Urinary bladder (tissue), 4 donors: ENCODE measurements at places on chromosomes 16 and 17. TPM values are rescaled to one million over a fixed set of nuclear protein-coding genes. Genes with fewer than 3 reads are reported as not detected.

Gene C16orf78
- not detected for total RNA-seq

Gene TEKT5
- 0.32 TPM for total RNA-seq

DNA sequence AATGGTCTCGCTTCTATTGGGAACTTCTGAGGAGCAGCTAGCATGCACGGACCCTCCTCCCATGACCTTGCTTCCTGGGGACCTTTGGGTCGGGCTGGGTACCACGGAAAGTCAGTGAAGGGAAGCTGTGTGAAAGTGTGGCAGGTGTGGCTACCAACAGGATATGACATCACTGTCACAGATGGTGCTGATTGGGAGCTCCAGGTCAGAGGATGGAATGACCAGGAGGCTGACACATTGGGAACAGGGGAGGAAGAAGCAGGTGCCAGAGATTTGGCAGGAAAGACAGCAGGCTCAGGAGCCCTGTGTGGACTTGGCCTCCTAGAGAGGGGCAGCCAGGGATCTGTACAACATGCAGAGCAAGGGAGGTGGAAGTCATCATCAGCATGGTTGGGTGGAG lies 34.0 kb downstream of the CPNE2 start:
- no peak for DNase-seq

DNA sequence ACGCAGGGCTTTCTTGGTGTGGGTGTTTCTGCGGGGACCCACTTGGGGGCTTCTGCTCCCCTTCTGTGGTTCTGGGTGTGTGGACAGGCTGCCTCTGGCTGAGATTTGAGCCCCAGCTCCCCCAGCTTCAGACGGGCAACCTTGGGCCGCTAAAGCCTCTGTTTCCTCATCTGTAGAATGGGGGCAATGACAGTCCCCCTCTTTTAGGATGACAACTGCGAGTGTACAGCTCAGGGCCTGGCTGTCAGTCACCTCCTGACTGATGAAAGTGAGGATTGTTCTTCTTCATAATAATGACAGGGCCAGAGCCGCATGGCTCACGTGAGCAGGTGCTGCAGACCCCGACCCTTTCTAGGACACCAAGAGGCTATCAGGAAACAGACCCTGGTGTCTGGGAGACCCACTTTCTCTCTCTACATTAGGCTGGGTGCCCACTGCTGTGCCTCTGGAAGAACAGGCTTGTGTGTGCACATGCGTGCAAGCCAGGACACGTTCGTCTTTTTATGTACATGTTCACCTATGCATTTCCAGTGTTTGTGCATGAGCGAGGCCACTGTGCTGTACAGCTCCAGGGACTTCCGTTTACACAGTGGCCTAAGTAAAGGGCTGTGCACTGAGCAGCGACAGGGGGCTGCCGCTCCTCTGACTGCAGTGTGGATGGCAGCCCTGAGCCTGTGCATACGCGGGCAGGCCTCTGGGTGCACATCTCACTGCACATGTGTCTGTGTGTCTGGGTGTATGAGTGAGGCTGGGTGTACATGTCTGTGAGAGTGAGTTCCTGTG lies 4.6 kb downstream of the SPNS3 start:
- DNase-seq: no peak

DNA sequence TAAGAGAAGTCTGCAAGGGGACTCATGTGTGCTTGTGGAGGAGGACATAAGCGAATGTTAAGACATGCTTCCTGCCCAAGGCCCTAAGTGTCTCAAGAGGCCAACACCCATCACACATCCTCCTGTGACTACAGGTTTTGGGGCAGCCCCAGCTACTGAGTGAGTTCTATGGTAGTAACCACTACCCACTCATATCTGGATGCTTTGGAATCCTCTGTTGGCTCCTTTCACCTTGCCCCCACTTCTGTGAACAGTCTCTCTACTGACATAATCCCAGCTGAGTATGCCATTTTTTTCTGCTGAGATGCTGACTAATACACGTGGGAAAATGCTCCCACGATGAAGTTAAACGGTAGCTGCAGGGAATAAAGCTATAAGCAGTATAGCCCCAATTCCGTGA lies 153.5 kb downstream of the VPS53 start:
- no peak for DNase-seq

DNA sequence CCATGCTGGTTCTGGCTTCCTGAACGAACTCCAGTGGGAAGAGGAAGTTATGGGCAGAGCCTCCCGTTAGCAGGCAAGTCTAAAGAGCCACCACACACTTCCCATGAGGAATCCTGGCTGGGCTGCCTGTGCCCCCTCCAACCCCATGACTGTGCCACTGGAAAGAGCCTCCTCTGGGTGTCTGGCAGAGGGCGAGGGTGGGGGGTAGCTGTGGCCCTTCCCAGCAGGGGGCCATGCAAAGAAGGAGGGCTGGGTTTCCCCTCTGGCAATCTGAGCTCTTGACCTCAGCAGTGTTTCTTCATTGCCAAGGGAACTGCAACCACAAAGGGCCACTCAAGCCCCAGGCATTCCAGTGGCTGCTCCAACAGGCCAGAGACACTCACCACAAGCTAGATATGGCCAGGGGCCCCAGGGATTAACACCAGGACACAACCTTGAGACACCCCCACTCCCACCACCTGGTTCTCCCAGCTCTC lies 1.7 kb upstream of the RRAD start:
- DNase-seq: no peak

DNA sequence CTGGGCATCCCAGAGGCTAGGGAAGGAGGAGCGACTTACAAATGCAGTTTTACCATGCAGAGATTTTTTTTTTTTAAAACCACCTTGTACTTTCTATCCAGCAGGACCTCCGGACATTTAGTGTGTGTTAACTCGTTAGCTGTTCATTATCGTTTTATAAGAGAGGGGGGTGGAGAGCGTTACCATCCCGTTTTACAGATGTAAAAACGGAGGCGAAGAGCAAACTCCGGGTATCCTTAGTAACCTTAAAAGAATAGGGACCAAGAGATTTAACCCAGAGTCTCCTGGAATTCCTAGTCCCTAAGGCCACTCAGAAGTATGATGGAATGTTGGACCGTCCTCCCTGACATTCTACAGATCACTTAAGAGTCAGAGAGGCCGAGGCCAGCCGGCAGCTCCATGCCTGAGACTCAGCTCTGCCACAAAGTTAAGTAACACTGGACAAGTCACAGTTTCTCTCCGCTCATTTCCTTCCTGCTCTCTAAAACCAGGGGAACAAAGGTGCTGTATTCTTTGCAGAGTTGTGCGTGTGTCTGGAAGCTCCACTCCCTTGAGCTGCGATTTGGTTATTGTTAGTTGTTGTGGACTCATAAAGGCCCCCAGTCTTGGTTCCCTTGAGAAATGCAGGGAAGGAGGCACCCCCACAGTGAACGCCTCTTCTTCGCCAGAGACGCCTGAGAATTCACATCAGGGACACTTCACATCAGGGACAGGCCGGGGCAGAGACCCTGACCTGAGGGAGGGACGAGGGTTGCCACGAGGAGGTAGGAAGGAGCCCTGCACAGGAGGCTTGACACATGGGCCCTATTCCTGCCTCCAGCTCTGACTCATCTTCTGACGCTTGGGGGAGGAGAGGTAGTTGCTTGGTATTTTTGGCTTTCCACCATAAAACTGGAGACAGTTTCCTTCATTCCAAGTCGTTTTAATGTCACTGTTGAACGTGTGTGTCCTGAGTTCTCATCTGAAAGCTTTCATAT lies 1.2 kb downstream of the DUSP14 start:
- no peak for DNase-seq

DNA sequence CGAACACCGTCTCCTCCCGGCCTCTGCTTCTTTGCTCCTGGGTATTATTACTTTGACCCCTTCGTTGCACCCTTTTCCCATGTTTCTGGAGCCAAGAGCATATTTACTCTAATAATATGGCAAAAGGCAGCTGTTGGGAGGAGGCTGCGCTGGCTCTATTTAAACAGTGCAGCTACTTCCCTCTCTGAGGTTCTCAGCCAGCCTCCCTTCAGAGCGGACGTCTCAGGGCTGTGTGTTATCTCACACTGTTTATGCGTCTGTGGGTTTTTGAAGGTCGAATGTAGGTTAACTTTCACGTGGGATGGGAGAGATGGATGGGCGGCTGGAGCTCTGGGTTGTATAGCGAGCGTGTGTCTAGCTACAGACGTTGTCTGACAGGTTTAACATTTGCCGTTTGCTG lies 45.3 kb downstream of the COX4I1 start:
- peak; percentile 29 for DNase-seq

Gene UMOD
- total RNA-seq: not detected
